ENCODE measurements at places on chromosomes 16 and 17. TPM values are rescaled to one million over a fixed set of nuclear protein-coding genes. Genes with fewer than 3 reads are reported as not detected.
A peak's percentile ranks its signal among the peaks of the same experiment; 100 is the strongest.

Gene KDM6B
- polyA plus RNA-seq: 30.7 TPM

Gene RTN4RL1
- polyA plus RNA-seq: 1.5 TPM

DNA sequence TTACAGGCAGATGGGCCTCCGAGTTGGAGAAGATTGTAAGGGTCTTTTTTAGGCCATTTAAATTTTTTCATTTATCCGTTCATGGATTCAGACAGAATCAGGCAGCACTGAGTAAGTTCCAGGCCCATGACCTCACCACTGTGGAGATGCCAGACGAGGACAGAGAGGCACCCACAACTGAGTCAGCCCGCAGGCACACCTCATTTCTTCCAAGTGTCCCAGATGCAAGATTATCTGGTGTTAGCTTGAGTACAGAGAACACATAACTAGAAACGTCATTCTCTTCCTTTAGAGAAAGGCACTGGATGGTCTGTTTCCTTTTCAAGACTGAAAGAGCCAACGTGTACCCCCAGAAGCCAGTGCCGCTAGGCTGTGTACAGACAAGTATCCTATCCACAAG lies 16.9 kb downstream of the CLEC16A start:
- no peak for DNase-seq

Gene CLEC18C
- polyA plus RNA-seq: 72.2 TPM

Gene NPIPB8
- not detected for polyA plus RNA-seq

GRCh38 chr16:85370543-85370880 lies 242.6 kb upstream of the GSE1 start:
- DNase-seq: no peak

GRCh38 chr17:29032857-29033197 lies 10.1 kb upstream of the PIPOX start:
- no peak for DNase-seq

DNA sequence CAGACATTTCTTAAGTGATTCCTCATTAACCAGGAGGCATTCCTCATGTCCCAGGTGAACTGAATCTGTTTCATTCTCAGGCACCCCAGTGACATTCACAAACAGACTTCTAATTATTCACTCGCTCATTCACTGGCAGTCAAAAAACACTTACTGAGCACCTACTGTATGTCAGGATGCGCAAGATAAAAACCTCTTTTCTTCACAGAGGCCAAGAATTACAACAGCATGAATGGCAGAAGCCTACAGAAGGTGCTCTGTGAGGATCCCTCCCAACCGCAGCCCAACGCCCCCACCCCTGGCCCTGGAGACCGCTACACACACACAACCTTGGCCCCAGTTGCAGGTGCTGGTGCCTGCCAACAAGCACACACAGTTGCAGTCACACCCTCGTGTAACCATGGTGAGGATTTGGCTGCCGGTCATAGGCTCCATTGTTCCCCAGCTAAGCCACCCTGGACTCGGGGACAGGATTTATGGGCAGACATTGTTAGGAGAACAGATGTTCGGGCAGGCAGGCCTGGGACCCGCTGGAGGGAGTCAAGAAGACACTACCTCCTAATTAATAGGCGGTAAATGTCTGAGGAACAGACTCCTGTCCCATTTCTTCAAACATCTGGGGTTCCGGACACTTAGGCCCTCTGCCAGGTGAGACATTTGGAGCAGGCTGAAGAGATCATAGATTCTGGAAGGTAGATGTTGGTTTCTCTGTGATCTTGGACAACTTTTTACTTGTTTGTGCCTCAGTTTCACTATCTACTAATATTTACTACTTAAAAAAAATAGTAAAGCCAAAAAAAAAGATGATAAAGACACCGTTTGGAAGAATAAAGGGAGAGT lies 43.2 kb downstream of the CUEDC1 start:
- no peak for DNase-seq

Gene ACSM2A
- 68.7 TPM for polyA plus RNA-seq

Gene IGFALS
- polyA plus RNA-seq: 3.6 TPM

- no peak for DNase-seq
These were observed 81.0 kb downstream of the VPS53 start for GRCh38 chr17:633641-634101.

Gene CA4
- polyA plus RNA-seq: 31.1 TPM

DNA sequence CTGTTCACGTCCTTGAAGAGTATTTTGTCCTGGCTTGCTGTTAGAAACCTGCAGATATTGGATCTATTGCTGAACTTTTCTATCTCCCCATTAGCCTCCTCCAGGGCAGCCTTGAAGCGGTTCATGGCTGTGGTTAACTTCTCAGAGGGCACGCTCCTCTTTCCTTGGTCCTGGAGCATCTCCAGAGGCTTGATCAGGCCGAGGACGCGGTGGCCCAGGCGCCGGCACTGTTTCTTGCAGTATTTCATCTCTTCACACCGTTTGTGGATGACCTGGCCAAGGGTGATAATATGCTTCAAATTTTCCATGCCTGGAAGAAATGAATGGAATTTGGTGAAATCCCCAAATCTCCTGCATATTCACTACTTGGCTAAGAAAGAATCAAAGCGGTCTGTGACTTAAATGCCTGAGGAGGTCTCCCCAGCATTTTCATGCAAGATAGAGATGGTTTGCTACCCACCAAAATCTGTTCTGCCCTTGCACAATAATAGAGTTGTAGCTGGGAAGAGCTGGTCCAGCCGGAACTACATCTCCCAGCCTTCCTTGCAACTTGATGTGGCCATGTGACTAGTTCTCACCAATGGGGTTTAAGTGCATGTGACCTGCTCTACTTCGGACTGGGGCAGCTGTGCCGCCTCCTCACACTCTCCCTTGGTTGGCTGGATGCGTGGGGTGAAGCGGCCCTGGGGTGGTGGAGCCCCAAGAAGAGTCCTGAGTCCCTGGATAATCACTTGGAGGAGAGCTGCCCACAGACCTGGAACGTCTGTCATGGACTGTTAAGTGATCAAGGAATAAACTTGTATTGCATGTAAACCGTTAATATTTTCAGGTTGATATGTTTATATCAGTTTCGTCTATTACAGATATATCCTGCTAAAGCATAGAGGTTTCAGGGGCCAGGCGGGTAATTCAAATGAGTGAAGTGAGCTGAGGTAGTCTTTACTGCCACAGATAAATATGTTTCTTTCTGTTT lies 4.9 kb downstream of the MLKL start:
- DNase-seq: peak; percentile 54

DNA sequence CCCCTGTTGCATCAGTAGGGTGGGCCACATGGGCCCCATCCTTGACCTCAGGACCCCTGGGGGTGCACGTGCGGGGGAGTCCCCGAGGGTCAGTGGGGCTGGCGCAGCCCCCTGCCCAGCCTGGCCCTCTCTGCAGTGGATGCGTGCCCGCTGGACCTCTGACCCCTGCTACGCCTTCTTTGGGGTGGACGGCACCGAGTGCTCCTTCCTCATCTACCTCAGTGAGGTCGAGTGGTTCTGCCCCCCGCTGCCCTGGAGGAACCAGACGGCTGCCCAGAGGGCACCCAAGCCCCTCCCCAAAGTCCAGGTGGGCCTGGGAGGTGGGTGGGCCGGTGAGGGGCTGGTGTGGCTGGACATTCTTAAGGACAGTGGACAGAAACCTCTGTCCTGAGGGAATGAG lies 35.9 kb downstream of the MGAT5B start:
- no peak for DNase-seq

DNA sequence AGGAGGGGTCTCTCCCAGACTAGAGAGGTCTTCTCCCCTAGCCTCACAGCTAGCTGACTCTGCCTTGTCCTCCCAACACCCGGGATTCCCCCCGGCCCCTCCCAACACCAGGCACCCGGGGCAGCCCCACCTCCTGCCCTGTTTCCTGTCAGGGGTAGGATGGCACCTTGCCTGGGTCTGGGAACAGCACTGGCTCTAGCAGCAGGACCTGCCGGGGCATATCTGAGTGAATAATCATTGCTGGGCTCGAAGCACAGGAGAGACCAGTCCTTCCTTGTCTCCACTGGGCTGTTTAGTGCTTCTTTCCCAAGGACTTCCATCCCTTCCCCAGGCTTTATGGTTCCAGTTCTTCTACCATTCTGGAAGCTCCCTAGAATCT lies 25.7 kb downstream of the MINK1 start:
- DNase-seq: no peak

GRCh38 chr16:31081428-31082351 lies 7.1 kb downstream of the PRSS53 start:
- no peak for DNase-seq

GRCh38 chr16:52128361-52128760 lies 418.6 kb downstream of the TOX3 start:
- no peak for DNase-seq

GRCh38 chr16:6751191-6751590 lies 581.5 kb upstream of the RBFOX1 start:
- DNase-seq: no peak

- DNase-seq: no peak
These were observed 255.1 kb downstream of the MAP2K6 start for GRCh38 chr17:69669441-69670178.

Gene GNG13
- 0.15 TPM for polyA plus RNA-seq

- DNase-seq: no peak
These were observed 361.0 kb downstream of the WWOX start for GRCh38 chr16:78460428-78460827.

DNA sequence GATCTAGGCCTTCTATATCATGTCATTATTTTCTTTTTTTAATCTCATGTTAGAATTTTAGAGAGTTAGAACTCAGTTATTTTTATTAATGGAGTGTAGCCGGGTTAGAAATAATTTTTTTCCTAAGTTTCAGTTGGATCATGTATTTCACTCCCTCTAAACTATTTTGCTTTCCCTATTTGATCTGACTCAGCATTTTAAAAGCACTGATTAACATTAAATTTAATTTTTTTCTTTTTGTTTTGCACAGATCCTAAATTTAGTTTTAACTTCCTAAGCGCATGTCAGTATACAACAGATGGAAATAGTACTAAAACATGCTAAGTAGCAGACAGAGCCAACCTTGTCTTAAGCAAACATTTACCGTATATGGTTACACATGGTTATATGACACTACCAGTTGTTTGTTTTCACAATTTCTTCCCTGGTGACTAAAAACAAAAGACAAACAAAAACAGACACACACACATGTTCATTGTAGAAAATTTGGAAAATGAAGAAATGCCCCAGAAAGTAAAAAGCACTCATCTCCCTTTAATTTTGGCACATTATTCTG lies 33.6 kb upstream of the RAB11FIP4 start:
- DNase-seq: no peak

Gene IRX5
- polyA plus RNA-seq: 10.7 TPM

DNA sequence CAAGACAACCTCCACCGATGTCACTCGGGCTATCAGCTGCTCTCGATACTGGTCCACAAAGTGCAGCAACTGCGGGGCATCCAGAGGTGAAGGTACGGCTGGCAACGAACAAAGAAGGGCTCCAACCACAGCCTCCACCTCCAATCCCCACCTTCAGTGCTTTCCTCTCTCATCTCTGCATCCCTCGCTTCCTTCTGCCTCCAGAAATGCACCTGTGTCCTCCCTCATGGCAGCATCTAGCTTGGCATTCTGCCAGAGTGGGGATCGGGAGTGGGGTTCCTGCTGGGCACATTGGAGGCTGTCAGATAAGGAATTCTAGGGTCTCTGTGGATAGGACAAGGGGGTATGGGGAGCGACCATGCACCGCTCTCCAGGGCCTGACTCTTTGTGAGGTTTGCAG lies 28.6 kb downstream of the MIS12 start:
- no peak for DNase-seq

DNA sequence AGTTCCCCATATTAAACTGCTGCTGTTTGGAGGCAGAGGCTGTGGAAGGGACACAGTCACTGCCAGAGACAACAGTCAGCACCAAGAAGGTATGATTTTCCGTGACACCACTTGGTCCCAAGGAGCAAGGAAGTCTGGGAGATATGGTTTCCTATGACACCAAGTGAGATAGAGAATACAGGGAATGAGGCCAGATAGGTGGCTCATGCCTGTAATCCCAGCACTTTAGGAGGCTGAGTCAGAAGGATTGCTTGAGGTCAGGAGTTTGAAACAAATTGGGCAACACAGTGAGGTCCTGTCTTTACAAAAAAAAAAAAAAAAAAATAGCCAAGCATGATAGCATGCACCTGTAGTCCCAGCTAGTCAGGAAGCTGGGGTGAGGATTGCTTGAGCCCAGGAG lies 90.8 kb downstream of the ABCC12 start:
- DNase-seq: no peak

GRCh38 chr16:66481081-66481942 lies 54.2 kb downstream of the BEAN1 start:
- DNase-seq: no peak

DNA sequence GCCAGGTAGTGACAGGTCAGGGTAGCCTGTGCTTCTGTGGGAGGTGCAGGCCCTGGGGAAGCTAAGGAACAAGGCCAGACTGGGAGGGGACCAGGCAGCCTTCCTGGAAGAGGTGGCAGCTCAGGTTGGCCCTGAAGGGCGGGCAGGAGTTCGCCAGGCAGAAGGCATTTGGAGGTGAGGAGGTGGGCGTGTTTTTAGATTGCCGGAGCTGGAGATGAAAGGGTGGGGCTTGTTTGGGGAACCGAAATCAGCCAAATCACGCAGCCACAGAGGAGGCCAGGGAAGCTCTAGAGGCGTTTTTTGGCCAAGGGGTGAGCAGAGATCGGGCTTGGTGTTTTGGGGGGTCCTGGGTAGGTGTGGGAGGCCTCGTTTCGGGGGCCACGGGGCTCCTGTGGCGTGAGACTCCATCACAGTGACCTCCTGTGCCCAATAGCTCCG lies 7.6 kb downstream of the ADCY7 start:
- DNase-seq: no peak

Gene INCA1
- 6.9 TPM for polyA plus RNA-seq

DNA sequence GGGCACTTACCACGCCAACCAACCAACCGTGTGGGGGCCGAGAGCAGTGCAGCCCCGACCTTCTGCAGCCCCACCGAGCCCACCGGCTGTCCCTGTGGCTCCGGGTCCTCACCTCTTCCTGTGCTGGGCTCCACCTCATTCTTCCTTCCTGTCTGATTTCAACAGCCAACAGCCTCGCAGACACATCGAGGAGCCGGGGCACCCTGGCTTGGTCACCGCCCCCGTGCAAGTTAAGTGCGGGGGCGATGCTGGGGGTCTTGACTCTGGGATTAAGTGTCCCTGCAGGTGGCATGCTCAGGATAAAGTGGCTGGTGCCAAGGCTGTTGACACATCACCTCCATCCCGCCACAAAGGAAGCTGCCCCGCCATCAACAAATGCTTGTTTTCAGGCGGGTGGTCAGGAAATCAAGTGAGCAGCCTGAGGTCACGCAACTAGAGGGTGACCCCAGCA lies at the start of gene NLRC3:
Gene NLRC3 (minus strand): TSS at position 102 of the 451 bp plus-strand sequence. CDS start 12,367 bp downstream, outside the sequence.
- no peak for DNase-seq

- no peak for DNase-seq
These were observed 7.0 kb upstream of the ADAM11 start for GRCh38 chr17:44751806-44752205.

DNA sequence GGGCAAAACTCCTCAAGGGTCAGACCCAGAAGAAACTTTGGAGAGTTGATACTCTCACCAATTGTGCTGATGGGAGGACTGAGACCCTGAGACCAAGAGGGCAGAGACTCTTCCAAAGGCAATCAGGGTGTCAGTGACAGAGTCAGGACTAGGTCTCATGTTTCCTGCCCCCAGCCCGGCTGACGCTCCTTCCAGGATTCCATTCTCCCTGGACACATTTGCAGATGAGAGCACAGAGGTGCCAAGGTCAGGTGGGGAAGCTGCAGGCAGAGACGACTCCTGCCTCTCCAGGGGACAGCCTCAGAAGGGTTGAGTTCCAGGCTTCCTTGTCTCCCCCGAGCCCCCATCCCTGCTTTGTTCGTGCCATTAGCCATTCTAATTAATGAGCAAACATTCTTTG lies 174.1 kb downstream of the WSCD1 start:
- DNase-seq: no peak

GRCh38 chr17:57340160-57340981 lies 84.0 kb downstream of the MSI2 start:
- DNase-seq: no peak

Data from left renal pelvis (tissue), 4 donors.